ENCODE measurements at places on chromosomes 1 and 21.
A peak's percentile ranks its signal among the peaks of the same experiment; 100 is the strongest.

DNA sequence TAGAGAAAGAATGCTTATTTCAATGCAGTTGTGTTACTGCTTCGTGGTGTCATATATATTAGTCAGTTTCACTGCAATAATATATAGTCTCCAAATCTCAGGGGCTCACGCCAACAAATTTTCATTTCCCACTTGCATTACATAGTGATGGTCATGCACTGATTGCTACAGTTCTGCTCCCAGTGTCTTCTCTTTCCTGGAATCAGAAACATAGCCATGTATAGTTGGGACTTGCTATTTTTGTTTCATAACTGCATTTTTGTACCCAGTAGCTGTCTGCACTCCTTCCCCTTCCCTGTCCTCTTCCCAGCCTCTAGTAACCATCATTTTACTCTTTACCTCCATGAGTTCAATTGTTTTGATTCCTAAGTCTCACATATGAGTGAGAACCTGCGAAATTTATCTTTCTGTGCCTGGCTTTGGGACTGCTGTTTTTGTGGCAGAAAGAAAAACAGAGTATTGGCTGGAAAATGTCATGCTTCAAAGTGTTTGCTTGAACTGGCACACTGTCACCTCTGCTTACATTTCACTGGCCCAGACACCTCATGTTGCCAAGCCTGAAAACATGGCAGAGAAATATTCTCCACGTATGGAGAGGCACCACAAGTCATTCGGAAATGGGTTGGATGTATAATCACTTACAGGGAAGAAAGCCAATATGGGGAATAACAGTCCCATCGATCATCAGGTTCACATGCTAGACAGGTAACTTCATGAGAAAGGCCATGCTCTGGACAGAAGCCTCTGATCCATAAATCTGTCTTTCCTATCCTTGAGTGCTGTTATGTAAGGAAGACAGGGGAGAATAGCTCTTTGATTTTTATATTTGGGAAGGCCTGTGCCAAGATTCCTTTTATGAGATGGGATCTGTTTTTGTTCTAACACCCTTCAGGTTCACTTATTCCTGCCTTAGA, 60.4 kb upstream of the BACH1 start:
- DNase-seq = no peak

DNA sequence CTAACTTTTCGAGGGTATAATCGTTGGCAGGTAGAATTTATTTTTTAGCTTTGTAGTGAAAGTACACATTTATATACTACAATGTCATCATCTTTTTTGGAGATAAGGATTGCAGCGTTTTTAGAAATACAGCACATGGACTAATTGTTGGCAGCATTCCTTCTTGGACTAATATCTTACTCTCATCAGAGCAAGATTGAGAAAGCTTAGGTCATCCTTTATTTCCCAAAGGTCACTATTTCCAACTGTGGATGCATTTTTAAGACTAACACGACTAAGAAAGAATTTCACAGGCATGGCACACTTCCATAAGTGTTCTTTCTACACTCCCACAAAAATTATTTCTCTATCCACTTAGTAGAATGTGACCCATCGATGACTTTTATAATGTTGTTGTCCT, 732.3 kb downstream of the NCAM2 start:
- DNase-seq = no peak

DNA sequence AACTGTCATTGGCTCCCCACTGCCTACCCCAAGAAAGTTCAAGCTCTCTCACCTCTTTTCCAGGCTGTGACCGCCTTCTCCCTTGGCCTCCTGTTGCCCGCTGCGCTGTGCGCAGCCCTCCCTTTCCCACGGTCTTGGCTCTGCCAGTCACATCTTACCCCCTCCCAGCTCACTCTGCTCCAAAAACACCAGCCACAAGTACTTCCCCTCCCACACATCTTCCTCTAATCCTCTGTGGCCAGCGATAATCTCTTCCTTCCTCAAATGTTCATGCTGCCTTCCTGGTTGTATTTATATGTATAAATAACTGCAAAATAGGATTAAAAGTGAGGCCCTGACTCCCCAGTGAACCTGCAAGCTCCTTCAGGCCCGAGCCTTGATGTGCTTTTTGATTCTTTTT, 81.8 kb downstream of the AJAP1 start:
- no peak for DNase-seq

DNA sequence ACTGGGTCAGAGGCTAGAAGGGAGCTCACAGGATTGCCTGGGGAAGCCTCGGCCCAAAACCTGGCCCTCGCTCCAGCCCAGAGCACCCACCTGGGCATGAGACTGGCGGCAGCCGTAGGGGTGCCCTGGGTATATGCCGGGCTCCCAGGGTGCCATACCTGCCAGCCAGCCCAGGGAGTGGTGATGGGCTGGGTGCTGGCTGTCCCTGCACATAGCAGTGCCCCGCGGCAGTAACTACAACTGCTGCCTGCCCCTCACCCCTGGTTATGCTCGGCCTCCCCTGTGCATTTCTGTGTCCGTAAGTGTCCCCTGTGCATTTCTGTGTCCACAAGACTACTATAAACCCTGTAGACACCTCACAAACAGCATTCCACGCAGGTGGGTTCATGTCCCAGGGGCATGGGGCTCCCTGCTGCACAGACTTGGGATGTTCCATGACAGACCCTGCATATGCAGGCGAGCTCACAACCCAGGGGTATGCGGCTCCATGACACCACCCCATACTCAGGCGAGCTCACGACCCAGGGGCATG, 5.8 kb upstream of the SPATC1L start:
- DNase-seq = no peak

DNA sequence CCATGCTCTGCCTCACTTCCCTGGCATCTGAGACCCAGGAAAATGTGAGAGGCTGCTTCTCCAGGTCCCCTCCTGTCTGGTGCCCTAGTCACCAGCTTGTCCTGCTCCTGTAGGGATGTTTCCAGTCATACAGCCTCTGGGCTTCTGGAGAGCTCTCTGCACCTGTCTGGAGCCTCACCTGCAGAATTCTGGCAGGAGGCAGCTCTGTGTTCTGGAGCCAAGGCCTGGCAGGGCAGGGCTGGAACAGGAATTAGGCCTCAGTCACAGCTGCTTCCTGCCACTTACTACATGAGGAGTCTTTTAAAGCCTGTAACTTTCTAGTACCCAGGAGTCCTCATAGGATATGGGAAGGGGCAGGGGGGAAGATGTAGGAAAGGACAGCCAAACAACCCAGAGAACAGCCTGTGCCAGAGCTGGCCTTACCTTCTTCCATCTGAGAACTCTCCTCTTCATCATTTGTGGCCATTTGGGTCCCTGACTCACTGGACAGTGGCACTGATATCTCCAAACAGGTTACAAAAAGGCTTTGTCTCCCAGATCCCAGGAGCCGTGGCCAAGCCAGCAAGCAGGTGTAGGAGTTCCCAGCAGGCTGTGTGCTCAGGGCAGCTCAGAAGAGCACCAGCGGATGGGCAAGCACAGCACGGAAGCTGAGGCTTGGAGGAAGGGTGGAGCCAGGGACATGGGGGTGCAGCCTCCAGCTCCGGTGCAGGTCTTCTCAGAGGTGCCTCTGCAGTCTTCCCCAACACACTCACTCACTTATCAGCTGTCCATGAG, 31.4 kb upstream of the ARTN start:
- DNase-seq = no peak

- DNase-seq = no peak
Observed at GRCh38 chr21:14116080-14116481, 94.7 kb downstream of the LIPI start.

GRCh38 chr1:20867847-20868246, 80.7 kb upstream of the HP1BP3 start:
- no peak for DNase-seq

DNA sequence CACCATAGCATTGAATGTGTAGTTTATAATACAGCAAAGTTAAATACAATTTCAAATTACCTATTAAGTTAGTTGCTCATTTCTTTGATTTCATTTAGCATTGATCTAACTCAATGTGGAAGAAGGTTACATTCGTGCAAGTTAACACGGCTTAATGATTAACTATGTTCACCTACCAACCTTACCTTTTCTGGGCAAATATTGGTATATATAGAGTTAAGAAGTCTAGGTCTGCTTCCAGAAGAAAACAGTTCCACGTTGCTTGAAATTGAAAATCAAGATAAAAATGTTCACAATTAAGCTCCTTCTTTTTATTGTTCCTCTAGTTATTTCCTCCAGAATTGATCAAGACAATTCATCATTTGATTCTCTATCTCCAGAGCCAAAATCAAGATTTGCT, at the start of gene ANGPTL3:
ANGPTL3 (plus strand) TSS at position 240 of the 400 bp plus-strand sequence; CDS start at position 287, 47 bp downstream.
- DNase-seq = peak; percentile 6

GRCh38 chr1:11647333-11647732, 6.9 kb downstream of the FBXO2 start:
- DNase-seq = no peak

DNA sequence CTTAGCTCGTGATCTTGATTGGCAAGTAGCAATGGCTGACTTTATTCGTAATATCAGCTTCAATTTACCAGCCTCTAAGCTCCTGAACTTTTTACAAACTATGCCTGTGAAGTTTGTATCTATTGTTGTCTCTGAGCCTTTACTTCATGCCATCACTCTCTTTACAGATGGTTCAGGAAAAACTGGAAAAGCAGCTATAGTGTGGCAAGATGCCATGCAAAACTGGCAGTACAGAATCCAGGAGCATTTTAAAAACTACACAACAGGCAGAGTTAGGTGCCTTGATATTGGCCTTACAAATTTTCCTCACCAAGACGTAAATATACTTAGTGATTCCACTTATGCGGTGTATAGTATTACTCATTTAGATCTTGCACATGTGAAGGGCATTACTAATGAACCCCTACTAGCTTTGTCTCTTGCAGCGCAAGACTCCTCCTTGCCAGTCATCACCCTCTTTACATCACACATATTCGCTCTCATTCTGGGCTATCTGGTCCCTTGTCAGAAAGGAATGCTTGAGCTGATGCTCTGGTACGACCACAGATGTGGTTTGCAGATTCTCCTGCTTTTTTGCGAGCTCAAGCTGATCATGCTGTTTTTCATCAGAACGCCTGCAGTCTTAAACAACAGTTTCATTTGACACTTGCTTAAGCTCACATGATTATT, 36.3 kb downstream of the CLCA1 start:
- DNase-seq = no peak

GRCh38 chr1:53270873-53271272, 32.6 kb upstream of the MAGOH start:
- DNase-seq = no peak

DNA sequence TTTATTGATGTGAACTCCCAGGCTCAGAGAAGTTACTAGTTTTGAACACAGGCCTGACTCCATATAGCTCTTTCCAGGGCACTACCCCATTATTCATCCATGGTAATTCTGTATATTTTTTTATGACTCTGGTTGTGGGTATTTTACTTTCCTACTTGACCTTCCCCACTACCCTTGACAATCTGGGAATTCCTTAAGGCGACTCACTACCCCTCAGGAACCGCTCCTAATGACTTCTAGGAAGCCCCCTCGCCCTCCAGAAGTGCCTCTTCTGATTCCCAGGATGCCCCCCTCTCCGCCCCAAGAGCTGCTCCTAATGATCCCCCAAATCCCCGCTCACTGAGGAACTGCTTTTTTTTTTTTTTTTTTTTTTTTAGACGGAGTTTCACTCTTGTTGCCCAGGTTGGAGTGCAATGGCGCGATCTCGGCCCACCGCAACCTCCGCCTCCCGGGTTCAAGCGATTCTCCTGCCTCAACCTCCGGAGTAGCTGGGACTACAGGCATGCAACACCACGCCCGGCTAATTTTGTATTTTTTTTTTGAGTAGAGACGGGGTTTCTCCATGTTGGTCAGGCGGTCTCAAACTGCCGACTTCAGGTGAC, 972 bp upstream of the KDM4A start:
- no peak for DNase-seq

DNA sequence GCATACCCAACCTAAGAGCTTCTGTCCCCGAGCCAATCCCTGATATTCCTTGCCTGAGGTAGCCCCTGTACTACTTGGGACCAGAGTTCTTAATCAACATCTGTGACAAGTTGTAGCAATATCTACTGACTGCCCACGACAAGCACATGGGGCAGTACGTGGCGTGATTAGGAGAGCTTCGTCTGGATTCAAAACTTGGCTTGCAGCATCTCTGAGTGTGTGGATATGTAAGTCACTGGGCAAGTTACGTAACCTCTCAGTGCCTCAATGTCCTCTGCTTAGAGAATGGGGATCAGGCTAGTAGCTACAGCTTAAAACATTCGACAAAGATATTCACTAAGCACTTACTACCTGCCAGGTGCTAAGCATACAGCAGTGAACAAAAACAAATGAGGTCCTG, 5.0 kb downstream of the HSPG2 start:
- no peak for DNase-seq

DNA sequence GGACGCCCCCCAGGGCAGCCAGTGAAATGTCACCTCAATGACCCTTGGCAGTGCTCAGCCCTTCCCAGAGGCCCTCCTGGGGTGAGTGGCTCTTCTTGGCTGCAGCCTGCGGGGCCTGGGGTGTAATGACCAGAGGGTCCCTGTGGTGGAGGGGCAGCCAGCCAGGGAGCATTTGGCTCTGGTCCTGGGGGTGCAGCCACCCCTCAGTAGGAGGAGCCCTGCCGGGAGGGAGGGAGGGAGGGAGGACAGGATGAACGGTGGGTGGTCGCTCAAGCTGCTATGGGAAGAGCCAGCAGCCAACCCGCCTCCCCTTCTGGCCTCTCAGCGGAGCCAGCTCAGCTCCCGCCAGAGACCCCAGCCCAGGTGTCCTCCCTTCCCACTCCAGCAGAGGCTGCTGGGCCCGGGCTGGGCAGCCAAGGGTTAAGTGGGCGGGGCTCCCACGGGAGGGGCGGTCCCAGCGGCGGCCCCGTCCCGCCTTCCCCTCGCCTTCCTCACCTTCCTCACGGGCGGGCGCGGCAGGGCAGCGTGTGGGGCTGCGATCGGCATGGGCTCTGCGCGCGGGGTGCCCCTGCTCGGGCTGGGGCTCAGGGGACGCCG, 9.0 kb upstream of the PLCH2 start:
- DNase-seq = peak; percentile 56

- DNase-seq = no peak
Observed at GRCh38 chr1:224300346-224300745, 29.6 kb downstream of the NVL start.

- DNase-seq = no peak
Observed at GRCh38 chr21:41321211-41321907, 4.8 kb downstream of the FAM3B start.

DNA sequence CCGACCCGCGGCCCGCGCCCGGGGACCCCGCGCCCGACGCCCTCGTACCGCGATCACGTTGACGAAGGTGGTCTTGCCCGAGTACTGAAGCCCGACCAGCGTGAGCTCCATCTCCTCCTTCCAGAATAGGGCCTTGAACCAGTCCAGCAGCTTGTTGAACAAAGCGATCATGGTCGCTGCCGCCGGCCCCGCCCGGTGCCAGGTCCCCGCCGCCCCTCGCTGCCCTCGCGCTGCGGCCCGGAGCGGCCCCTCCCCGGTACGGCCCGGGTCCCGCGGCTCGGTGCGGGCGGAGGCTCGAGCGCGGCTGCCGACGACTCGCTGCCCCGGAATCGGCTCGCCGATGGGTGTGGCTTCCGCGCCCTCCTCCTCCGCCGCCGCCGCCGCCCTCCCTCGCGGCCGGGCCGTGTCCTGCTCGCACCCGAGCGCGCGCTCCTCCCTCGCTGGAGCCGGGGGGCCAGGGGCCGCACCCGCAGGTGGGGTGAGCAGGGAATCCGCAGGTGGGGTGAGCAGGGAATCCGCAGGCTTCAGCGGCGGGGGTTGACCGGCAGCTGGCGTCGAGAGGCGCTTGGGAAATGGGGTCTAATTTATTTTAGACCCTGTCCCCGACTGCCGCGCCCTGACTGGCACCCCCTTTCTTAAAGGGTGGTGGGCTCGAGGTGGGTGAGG, at the start of gene ARL8A:
ARL8A (minus strand) TSS at position 336 of the 666 bp plus-strand sequence; CDS start at position 171, 165 bp downstream.
- peak; percentile 72 for DNase-seq
